ENCODE measurements at places on chromosomes 4 and X. TPM values are rescaled to one million over a fixed set of nuclear protein-coding genes. Genes with fewer than 3 reads are reported as not detected.

GRCh38 chr4:41620594-41621256 is 82.8 kb downstream of the LIMCH1 start:
- H3K4me3 ChIP-seq = no peak overlapping the region
- no peak overlapping the region for H3K27ac ChIP-seq
- no peaks in the 10 kb centered on the region for H3K27me3 ChIP-seq
- H3K36me3 ChIP-seq = no peaks in the 10 kb centered on the region
- H3K4me1 ChIP-seq = no peaks in the 10 kb centered on the region

GRCh38 chrX:132378281-132378680 is 110.6 kb downstream of the MBNL3 start:
- DNase-seq = no peak
- no peak overlapping the region for H3K4me3 ChIP-seq
- peaks cover 4% of the 10 kb centered on the region for H3K4me1 ChIP-seq
- H3K27ac ChIP-seq = no peak overlapping the region
- peaks cover 2% of the 10 kb centered on the region for H3K36me3 ChIP-seq

XAGE1A gene
- total RNA-seq = not detected

DNA sequence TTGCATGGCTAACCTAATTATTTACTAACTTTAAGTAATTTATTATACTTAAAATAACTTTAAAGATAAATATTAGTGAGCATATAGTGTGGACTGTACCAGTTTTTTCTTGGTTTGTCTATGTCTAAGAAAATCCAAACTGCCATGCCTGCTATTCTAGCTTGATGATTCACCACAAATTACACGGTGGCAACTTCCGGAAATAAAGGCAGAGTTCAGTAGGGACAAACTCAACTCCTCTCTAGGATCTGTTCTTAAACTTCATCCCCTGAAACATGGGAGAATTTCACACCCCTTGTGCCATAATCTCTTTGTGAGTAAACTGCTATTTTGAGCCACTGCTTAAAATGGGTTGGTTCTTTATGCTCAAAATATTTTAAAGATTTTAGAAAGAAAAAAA is 213.6 kb upstream of the NRK start:
- H3K36me3 ChIP-seq = no peaks in the 10 kb centered on the region
- peaks cover 7% of the 10 kb centered on the region for H3K27me3 ChIP-seq
- DNase-seq = no peak

TCEAL6 gene
- 0.25 TPM for total RNA-seq

DNA sequence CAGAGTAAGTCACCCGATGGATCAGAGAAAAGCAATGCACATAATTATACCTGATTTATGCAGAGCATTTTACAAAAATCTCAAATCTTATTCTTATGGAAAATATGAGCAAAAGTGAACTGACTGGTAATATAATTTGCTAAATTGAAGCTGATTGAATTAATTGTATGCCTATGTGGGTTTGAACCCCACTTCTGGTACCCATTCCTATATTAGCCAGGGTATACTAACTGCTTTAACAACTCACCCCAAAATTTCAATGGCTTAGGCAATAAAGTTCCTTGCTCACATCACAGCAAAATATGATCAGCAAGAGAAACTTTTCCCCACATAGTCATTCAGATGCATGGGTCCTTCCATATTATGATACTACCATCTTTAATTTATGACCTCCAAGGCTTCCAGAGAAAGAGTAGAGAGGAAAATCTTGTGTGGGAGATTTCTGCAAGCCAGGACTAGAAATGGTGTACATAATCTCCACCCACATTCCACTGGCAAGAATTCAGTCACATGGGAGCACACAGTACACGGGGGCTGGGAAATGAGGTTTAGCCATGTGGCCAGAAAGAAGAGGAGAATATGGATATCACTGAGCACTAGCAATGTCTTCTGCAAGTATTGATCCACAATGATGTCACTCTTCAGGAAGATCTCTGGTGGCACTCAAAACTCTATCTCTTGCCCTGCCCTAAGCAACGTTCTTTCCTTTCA is 640.7 kb downstream of the BCOR start:
- no peak overlapping the region for H3K4me3 ChIP-seq
- H3K27me3 ChIP-seq = peaks cover 13% of the 10 kb centered on the region
- H3K27ac ChIP-seq = no peak overlapping the region
- peaks cover 4% of the 10 kb centered on the region for H3K36me3 ChIP-seq
- no peak for DNase-seq

KCTD8 gene
- not detected for total RNA-seq

DNA sequence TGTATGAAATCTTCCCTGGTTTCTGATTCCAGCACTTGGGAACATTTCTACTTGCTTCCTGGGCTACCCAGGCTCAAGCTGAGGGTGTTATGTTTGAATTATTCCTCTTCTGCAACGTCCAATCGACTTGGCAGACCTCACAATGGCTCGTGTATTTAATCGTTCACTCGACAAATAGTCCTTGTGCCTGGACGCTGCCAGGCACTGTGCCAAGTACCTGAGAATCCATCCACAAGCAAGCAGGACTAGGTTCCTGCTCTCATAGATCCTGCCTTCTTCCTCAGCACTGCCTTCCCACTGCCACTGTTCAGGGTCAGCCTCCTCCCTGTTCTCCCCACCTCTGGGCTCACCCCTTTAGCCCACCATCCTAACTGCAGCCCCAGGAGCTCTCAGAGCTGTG is 113.3 kb downstream of the EFNB1 start:
- no peak for DNase-seq

DNA sequence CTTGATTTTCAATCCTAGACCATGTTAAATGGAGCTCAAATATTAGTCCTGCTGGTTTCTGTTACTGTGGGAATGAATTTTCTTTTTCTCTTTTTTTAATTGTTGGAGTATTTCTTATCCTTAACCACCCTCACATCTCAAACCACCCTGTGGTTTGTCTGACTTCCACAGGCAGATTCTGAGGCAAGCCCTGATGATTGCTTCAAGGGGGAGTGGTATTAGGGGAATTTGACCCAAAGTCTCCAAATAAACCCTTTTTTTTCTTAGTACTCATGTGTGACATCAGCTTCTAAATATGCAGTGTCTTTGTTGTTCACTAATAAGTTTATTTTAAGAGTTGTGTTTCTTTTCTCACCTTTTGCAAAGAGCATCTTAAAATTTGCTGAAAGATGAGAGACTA is 810.3 kb downstream of the IL1RAPL1 start:
- H3K27ac ChIP-seq = no peak overlapping the region
- no peaks in the 10 kb centered on the region for H3K36me3 ChIP-seq
- H3K4me1 ChIP-seq = no peaks in the 10 kb centered on the region

GRCh38 chr4:11537846-11538245 is 109.2 kb upstream of the HS3ST1 start:
- no peaks in the 10 kb centered on the region for H3K36me3 ChIP-seq
- H3K27ac ChIP-seq = no peak overlapping the region
- no peak for DNase-seq
- no peak overlapping the region for H3K4me3 ChIP-seq

GRCh38 chr4:73533515-73534422 is 52.2 kb downstream of the AFM start:
- peaks cover 9% of the 10 kb centered on the region for H3K27me3 ChIP-seq
- H3K27ac ChIP-seq = no peak overlapping the region
- H3K36me3 ChIP-seq = no peaks in the 10 kb centered on the region
- no peak overlapping the region for H3K4me3 ChIP-seq
- DNase-seq = no peak

CFI gene
- total RNA-seq = 0.81 TPM

DNA sequence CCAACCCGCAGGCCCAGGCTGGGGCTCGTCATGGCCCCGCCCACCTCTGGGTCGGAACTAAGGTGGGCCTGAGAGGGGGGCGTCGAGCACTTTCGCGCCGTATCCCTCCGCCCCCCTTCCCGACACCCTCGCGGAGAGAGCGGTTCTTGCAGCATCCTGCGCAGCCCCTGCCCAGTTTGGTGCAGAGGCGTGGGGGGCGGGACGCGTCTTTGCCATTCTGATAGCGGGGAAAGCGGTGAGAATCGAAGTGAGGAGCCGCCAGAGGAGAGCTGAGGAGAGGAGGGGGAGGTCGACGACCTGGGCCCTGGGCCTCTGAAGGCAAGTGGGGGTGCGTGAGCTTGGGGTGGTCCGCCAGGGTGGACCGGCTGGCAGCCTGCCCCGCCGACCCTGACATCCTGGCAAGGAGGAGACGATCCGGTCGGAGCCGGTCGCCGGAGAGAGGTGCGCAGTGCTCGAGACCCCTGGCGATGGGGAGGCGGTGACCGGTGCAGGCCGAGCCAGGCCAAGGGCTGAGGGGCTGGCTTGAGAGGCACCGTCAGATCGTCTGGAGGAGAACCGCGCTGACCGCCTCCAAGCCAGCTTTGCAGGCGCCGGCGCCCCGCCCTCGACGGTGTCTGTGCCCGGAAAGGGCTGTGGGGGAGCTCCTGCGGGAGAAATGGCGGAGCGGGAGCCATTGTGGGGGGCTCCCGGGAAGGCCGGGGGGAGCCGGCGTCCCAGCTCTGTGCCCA is 25.5 kb downstream of the GPRASP3 start:
- DNase-seq = peak; percentile 12
- peaks cover 9% of the 10 kb centered on the region for H3K4me1 ChIP-seq
- peaks cover 26% of the 10 kb centered on the region for H3K27me3 ChIP-seq
- H3K36me3 ChIP-seq = no peaks in the 10 kb centered on the region

UGT2B11 gene
- not detected for total RNA-seq

MAOA gene
- total RNA-seq = 6.3 TPM

DNA sequence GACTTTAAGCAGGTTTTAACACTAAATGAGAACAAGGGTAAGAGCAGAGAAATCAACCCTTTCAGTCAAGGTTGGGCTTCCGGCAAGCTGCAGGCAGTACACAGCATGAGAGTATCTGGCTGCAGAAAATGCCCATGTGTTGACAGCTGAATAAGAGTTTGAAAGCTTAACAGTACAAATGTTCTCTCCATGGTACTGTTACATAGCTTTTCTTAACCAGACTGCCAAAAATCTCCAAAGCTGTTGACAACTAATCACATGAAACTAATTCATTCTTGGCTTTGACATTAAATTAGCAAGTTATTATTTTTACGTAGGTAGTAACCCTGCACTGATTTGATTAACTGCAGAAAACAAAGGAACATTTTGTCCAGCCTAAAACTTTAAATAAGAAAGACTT is 153.5 kb downstream of the SLC10A7 start:
- peaks cover 4% of the 10 kb centered on the region for H3K36me3 ChIP-seq
- no peak overlapping the region for H3K27ac ChIP-seq
- no peak overlapping the region for H3K4me3 ChIP-seq
- no peaks in the 10 kb centered on the region for H3K4me1 ChIP-seq

DNA sequence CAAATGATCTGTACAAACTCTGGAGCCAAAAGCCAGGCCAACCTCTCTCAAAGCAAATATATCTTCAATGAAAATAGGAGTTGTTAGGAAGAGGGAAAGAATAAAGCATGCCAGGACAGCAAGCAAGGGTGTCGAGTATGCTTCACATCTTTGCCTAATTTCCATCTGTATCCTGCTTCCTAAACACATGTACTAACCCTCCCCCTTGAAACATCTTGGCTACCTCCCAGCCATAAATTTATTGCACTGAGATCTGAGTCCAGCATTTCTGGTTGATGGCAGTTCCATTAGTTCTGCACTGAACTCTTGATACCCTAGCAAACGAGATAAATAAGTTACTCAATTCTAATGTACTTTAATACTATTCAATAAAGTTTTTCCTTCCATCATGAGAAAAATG is 430.5 kb upstream of the TRAM1L1 start:
- no peaks in the 10 kb centered on the region for H3K27me3 ChIP-seq
- no peak overlapping the region for H3K27ac ChIP-seq
- no peaks in the 10 kb centered on the region for H3K4me1 ChIP-seq
- no peaks in the 10 kb centered on the region for H3K36me3 ChIP-seq

DNA sequence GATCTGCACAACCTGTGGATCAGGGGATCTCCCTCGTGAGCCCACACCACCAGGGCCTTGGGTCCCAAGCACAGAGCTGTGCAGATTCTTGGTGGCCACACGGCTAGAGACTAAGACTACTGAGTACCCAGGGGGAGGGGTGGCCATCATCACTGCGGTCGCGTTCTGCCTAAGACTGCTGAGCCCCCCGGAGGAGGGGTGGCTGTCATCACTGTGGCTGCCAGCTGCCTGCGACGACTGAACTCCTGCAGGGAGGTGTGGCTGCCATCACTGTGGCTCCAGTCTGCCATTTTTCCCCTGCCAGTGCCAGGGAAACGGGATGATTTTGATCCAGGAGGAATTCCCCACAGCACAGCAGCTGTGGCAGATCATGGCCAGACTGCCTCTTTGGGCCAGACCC is 141.7 kb upstream of the SPANXB1 start:
- H3K36me3 ChIP-seq = no peaks in the 10 kb centered on the region
- H3K27ac ChIP-seq = no peak overlapping the region
- H3K27me3 ChIP-seq = peaks cover 20% of the 10 kb centered on the region
- no peaks in the 10 kb centered on the region for H3K4me1 ChIP-seq

DNA sequence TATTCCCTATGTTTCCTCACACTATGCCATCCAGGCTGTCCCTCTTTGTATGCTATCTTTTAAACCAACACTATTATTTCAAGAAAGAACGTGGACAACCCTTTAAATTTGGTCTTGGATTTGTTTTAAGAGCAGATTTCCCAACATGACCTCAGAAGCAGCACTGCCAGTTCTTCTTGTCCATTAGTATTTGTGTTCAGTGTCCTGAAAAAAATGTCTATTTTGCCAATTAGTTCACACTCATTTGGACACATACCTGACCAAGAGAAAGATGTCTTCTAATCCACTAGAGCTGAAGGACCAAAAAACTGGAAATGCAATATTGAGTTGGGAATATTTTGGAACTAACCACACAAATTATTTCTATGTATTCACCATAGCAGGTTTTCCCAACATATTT is 223.2 kb upstream of the CNKSR2 start:
- H3K4me3 ChIP-seq = no peak overlapping the region
- no peaks in the 10 kb centered on the region for H3K36me3 ChIP-seq
- peaks cover 10% of the 10 kb centered on the region for H3K27me3 ChIP-seq
- no peak for DNase-seq
- no peaks in the 10 kb centered on the region for H3K4me1 ChIP-seq

DNA sequence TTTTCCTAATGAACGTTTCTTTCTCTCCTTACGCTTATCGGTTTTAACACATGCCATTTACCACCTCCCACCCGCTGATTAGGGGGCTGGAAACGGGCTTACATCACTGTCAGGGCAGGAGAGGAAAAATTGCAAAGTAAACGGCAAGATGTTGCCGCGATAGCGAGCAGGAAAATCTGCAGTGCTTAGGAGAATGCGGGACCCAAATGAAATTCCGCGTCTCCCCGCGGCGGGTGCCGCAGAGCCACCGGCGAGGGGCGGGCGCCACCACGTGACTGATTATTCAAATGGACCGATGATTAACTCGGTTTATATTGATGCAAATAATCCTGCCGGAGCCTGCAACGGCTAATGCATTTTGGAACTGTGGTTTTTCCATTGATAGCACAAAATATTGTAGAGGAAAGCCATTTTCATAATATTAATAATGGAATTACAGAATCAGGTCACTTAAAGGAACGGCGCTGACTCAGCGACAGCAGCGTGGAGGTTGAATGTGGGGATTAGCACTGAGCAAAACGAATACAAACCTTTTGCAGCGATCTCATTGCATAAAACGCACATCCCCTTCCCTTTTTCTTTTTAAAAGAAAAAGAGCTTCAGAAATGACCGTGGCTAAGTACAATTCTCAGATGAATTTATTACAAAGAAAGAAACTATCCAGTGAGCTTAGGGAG is 224.2 kb downstream of the STIM2 start:
- peak; percentile 3 for DNase-seq
- peaks cover 6% of the 10 kb centered on the region for H3K4me1 ChIP-seq
- no peak overlapping the region for H3K27ac ChIP-seq
- peaks cover 55% of the 10 kb centered on the region for H3K27me3 ChIP-seq
- no peaks in the 10 kb centered on the region for H3K36me3 ChIP-seq
- no peak overlapping the region for H3K4me3 ChIP-seq

All from activated T-cell treated with anti-CD3 and anti-CD28 coated beads, Interleukin-2, amount 50 U/mL, for 72 hours (primary cell).